Neuronal stem cell (in vitro differentiated cells): ENCODE measurements at places on chromosomes 1 and 21.

GRCh38 chr1:233497679-233498078 lies 116.2 kb upstream of the KCNK1 start:
- no peak for DNase-seq

GRCh38 chr1:113983826-113984225 lies 4.6 kb downstream of the OLFML3 start:
- DNase-seq, result no peak

GRCh38 chr21:28269173-28269572 lies 723.5 kb downstream of the LTN1 start:
- no peak for DNase-seq

GRCh38 chr1:81808760-81809159 lies 8.0 kb downstream of the ADGRL2 start:
- no peak for DNase-seq

- no peak for DNase-seq
Measured at GRCh38 chr1:240712014-240712731, 100.2 kb upstream of the GREM2 start.

DNA sequence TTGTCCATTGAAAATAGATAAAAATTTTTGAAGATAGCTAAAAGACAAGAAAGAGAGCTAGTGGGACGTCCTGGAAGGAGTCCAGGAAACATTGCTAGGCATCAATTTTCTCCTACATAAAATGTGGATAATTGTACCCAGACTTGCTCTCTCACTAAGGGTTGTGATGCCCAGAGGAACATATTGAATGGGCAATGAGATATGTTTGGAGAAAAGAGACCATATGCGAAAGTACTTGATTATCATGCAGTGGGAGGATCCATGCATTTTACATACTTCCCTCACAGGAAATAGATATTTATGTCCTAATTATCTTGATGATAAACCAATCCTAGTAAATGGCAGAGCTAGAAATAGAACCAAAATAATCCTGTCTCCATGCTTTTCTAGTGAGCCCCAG lies 108.4 kb upstream of the TNR start:
- DNase-seq, result no peak
